ENCODE measurements at places on chromosomes 11 and 22.

DNA sequence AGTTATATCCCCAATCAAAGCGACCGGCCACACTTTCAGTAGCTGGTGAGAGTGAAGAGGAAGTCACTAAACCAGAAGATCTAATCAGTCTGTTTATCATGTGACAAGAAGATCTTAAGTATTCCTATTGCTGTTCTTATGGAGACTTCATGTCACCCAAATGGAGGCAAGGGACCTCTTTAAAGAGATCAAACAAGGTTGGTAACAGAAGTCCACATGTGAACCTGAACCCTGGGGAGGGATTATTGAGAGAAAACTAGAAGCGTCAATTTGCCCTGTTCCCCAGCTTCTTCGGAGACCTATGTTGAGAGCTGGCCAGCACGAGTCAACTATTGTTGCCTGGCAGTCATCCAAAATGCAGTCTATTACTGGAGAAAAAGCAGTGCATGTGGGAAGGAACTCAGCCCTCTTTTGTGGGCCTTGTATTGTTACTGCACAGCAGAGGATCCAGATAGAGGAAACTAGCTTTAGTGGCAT lies 76.9 kb upstream of the CTSC start:
- peak; percentile 74 for DNase-seq

GRCh38 chr22:37262346-37262745 lies 18.3 kb upstream of the RAC2 start:
- DNase-seq: no peak

GRCh38 chr11:1042626-1043562 lies 6.4 kb upstream of the MUC6 start:
- no peak for DNase-seq

- DNase-seq: peak; percentile 44
Measured at GRCh38 chr11:133078591-133079404, 453.5 kb downstream of the OPCML start.

DNA sequence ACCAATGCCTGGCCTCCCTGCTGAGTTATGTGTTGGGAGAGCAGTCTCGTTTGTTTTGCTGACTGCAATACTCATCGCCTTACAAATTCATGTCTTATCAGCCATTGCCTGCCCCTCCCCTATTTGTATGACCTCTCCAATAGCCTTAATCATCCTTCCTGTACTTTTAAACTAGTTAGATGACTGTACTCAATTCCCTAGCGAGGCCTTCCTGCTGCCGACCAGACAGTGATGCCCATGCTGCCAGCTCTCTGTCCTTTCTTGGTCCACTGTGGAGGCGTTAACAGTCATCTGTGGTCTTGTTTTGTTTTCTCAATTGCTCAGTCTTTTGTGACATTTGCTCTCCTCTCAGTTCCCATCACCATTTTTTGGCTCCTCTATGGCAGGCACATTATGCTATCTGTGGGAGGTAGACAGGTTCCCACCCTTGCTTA lies 20.3 kb upstream of the YPEL1 start:
- DNase-seq: no peak

DNA sequence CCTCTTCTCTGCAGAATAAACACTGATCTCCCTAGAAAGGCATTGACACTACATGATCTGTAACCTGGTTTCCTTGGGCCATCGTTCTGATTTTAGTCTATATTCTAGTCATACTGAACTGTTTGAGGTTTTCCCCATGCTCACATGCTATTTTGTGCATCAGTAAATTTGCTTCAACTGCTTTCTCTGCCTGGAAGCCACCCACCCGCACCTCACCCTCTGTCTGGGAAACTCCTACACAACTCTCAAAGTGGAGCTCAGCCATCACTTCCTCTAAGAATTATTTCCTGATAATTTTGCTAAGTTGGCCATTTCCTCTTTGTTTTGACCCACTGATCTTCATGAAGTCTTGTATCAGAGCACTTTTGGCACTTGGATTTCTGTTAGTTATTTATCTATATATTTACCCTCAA lies 36.1 kb downstream of the MMP20 start:
- no peak for DNase-seq

DNA sequence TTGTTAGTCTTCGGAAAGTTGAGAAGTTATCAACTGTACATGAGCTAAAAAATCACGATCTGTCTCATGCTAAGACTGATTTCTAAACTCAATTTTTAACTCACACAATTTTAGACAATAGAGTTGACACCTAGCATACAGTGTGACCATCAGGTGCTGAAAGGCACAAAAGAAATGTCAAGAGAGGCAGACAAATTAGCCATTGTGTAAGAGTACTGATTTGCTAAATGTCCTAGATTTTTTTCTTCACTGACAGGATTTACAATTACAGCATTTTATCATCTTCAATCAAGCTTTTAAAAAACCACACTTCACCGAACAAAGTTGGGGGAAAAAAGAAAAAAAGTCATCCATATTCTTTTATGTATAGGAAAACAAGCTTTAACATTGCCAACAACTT lies 7.0 kb downstream of the LGR4 start:
- no peak for DNase-seq

DNA sequence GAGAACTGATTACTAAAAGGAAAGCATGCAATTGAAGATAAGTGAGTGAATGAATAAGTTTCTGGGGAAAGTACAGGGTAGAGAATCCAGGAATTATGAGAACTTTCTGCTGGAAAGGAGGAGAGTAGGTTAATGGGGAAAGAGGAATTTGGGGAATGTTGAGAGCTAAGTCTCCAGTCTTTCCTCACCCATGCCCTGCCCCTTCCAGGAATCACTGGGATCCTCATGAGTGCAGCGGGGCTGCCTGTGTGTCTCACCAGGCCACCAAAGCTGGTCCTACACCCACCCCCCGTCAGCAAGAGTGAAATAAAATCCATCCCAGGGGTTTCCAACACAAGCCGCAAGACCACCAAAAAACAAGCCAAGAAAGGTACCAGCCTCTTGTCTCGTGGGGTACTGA lies 17.0 kb downstream of the DTX4 start:
- no peak for DNase-seq

GRCh38 chr22:39524089-39524752 lies 3.9 kb downstream of the ATF4 start:
- DNase-seq: no peak

DNA sequence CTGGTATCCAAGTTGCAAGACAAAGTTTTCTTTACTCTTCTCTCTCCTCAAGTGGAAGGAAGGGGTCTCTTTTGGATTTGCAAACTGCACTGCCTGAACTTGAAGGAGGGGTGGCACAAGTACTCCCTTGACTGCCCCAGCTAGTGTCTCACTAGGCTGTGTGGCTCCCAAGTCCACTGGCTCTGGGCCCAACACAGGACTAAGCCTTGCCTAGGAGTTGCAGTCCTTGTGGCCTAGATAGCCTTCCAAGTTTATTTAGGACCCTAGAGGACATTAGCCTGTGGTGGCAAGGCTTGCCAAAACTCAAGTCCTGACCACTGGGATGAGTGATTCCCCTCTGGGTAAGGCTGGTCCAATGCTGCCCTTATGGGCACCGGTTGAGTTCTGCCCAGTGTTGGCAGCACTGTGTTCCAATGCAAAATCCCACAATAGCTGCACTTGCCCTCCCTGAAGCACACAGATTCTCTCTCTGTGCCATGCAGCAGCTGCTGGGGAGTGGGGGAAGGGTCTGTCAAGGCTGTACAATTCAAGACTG lies 10.2 kb upstream of the WEE1 start:
- DNase-seq: no peak

Measured in pons (tissue), 1 donor.